ENCODE measurements at places on chromosomes 16 and 17. TPM values are rescaled to one million over a fixed set of nuclear protein-coding genes. Genes with fewer than 3 reads are reported as not detected.

DNA sequence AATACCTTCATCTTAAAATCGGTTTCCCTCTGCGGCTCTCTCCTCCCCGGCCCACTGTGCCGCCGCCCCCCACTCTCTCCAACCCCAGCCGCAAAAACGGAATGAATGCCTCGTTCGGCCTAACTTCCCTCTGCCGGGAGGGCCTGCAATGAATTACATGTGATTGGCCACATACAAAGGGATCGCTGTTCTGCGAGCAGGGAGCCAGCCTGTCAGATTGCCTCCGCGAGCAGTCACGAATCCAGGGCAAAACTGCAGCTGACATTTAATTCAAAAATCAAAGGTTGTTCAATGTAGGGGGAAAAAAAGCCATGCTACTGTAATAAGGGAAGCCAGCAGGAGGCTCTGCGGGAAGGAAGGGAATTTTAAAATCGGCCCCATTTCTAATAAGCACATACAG lies 84.9 kb downstream of the TBC1D16 start:
- DNase-seq: peak; percentile 62

Gene RNF227
- total RNA-seq: 4.0 TPM

DNA sequence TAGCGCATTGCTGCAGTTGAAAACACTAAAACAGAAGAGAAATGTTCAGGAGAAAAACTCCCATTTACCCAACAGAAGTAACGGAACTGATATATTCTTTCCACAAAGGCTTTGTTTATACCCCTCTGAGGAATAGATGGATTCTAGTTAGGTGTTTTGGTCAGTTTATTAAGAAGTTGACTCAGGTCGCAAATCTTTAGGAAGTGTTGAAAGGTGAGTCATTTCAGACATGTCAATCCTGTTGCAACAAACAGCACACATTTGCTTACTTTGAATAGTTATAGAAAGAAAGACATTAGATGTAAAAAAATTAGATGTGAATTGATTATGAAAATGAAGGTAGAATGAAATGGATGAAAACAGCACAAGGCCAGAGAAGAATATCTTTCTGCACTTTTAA lies 941.0 kb downstream of the KCNJ2 start:
- DNase-seq: no peak

GRCh38 chr17:48293319-48294019 lies 136.5 kb downstream of the SKAP1 start:
- DNase-seq: no peak

- DNase-seq: no peak
Measured at GRCh38 chr16:16027728-16028310, 78.4 kb downstream of the ABCC1 start.

Gene PIGQ
- 91.7 TPM for total RNA-seq

Gene KCNH6
- total RNA-seq: not detected

DNA sequence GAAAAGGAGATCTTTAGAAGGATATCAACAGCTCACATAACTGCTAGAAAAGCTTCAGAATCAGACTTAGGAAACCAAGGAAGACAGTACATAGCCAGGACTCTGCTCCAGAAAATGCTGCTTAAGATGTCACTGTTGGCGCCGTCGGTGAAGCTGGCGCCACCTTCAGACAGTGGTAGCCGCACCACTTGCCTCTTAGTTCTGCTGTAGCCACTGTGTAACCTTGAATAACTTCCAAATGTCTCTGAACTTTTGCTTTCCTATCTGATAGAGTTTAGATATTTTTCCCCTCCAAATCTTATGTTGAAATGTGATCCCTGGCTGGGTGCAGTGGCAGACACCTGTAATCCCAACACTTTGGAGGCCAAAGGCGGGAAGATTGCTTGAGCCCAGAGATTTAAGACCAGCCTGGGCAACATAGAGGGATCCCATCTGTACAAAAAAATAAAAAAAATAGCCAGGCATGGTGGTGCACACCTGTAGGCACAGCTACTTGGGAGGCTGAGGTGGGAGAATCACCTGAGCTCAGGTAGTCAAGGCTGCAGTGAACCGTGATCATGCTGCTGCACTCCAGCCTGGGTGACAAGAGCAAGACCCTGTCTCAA lies 6.3 kb upstream of the USP31 start:
- DNase-seq: no peak

Gene TERB1
- total RNA-seq: 0.25 TPM

Gene TBC1D3I
- 0.96 TPM for total RNA-seq

Gene GCGR
- total RNA-seq: not detected

Gene CTRB2
- total RNA-seq: not detected

- peak; percentile 98 for DNase-seq
Measured at GRCh38 chr16:50665128-50665878, 15.8 kb downstream of the SNX20 start.

DNA sequence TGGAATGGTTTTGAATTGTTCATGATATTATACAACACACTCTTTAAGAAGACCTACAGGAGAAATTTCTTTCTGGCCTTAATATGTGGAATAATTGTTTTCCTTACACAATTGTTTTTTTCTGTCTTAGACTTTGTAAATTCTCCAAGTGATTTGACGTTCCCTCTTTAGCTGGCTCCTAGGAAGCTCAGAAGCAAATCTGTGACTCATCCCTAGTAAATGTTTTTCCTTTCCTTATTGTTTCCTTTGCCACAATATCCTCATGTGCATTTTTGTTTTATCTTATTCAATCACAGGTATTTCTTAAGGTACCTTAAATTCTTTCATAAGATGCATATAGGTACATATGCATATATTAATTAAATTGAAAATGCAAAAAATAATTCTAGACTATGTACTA lies 13.5 kb downstream of the KIAA0753 start:
- DNase-seq: no peak

Gene CCDC144A
- total RNA-seq: 1.6 TPM

- peak; percentile 26 for DNase-seq
Measured at GRCh38 chr16:23434380-23434779, 18.6 kb downstream of the COG7 start.

- DNase-seq: no peak
Measured at GRCh38 chr17:55532670-55533069, 21.4 kb upstream of the SMIM36 start.

DNA sequence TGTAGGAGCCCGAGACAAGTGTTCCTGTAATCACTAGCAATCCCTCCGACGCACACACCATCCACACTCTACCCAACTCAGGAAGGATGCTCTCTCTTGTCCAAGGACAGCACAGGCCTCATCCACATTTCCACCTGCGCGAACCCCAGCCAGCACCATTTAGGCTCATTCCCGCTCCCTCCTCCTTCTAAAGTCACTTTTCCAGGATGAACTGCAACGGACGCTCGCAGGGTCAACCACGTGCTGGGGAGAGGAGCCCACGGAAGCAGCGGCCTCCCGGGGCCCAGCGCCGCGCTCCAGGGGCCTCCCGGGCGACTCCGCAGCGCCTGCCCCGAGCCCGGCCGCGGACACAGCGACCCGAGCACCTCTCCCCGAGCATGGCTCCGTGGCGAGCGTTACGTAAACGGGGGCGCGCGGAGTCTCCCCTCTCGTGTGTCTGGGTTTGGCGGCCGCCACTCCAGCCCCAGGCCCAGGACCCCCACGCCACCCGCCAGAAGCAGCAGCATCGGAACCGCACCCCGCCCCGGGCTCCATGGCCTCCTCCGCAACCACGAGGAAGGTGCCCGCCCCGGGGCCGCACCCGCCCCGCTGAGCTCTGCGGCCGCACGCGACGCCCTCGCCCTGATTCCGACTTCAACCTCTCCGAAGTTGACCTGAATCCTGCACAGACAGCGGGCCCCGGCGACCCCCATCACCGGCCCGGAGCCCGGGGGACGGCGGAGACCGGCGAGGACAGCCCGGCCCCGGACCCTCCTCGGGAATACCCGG lies 668 bp downstream of the USP36 start:
- DNase-seq: no peak

- no peak for DNase-seq
Measured at GRCh38 chr17:12599186-12599920, 66.3 kb upstream of the MYOCD start.

DNA sequence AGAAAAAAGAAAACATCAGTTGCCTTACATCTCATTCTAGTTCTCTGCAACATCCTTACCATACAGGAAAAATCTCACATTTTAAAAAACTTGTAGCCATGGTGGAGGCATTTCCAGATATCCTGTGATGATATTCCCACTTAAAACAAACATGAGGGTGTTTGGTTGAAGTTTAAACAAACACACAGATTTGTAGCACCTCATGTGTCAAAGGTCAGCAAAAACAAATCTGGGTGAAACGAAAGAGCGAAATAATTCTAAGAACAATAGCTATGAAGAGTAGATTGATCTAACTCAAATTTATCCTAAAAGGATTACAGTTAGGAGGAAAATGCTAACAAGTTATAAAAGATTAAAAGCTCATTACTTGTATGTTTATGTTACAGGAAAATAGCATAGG lies 83.1 kb upstream of the IRX5 start:
- DNase-seq: no peak

Gene TBC1D26
- 1.9 TPM for total RNA-seq

DNA sequence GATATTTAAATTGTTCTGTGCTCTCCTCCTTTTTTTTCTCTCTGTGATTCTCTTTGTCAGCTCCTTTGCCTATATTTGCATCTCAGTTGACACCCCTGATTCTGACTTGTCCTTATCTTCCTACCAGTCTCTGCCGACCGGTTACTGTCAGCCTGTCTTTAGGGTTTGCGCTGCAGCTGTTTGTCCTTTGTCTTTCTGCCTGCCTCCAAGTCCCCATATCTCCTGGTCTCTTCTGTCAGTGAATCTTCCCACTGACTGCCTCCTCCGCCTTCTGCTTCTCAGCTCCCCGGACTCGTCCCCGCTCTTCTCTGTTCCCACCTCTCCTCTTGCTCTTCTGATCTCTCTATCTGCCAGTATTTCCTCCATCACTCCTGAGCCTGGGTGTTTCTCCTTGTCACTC lies 5.2 kb downstream of the TLCD2 start:
- no peak for DNase-seq

DNA sequence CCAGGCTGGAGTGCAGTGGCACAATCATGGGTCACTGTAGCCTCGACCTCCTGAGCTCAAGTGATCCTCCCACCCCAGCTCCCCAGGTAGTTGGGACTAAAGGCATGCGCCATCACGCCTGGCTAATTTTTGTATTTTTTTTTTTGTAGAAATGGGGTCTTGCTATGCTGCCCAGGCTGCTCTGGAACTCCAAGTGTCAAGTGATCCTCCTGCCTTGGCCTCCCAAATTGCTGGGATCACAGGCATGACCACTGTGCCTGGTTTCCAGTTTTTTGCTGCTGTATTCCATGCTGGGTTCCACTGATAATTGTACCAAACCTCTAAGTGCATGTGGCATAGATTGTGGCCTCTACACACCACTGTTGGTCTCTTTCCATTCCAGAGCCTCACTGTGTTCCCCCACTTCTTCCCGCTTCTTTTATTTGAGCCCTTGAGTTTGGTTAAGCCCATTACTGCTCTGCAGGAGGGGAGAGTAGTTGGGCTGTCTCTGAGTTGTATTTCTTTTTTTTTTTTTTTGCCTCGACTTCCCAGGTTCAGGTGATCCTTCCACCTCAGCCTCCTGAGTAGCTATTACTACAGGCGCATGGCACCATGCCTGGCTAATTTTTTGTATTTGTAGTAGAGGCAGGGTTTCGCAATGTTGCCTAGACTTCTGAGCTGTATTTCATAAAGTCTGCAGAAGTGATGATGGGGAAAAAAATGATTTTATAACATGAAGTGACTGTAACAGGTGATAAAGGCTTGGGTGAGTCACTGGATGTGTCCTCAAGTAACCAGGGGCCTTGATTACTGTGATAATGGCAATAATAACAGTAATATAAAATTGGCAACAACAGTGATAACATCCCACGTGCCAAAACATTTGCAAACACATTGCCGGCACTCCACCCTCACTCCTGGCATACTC lies 30.0 kb downstream of the EEF2K start:
- DNase-seq: no peak

DNA sequence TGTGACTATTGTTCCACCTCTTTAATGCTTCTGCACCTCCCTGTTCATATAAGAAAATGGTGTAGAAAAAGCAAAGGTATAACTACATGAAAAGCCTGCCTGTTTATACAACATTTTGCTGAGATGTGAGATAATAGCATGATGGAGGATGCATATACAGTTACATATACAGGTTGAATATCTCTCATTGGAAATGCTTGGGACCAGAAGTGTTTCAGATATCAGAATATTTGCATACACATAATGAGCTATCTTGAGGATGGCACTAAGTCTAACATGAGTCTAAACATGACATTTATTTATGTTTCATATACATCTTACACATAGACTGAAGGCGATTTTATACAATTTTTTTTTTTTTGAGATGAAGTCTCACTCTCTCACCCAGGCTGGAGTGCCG lies 5.7 kb upstream of the WSB1 start:
- no peak for DNase-seq

DNA sequence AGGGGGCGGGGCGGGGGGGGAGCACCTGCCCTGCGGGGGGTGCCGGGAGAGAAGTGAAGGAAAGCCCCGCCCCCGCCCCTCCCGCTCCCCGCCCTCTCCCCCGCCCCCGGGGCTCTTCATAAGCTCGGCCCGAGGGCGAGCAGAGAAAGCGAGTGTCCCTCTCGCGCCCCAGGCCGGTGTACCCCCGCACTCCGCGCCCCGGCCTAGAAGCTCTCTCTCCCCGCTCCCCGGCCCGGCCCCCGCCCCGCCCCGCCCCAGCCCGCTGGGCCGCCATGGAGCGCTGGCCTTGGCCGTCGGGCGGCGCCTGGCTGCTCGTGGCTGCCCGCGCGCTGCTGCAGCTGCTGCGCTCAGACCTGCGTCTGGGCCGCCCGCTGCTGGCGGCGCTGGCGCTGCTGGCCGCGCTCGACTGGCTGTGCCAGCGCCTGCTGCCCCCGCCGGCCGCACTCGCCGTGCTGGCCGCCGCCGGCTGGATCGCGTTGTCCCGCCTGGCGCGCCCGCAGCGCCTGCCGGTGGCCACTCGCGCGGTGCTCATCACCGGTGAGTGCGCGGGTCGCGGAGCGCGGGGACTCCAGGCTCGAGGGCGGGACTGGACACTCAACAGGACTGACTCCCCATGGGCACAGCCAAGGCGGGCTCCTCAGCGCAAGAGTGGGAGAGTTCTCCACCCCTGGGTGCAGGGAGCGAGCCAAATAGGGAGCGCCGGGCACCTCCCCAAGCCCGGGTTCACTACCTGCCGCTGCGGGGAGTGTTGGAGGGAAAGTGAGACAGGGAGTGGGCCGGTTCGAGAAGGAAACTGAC lies at the start of gene HSD11B2:
TSS of gene HSD11B2 (plus strand) at position 145 of the 798 bp plus-strand sequence. CDS start at position 273, 128 bp downstream.
- peak; percentile 41 for DNase-seq

- no peak for DNase-seq
Measured at GRCh38 chr16:49932434-49932833, 76.5 kb upstream of the ZNF423 start.

DNA sequence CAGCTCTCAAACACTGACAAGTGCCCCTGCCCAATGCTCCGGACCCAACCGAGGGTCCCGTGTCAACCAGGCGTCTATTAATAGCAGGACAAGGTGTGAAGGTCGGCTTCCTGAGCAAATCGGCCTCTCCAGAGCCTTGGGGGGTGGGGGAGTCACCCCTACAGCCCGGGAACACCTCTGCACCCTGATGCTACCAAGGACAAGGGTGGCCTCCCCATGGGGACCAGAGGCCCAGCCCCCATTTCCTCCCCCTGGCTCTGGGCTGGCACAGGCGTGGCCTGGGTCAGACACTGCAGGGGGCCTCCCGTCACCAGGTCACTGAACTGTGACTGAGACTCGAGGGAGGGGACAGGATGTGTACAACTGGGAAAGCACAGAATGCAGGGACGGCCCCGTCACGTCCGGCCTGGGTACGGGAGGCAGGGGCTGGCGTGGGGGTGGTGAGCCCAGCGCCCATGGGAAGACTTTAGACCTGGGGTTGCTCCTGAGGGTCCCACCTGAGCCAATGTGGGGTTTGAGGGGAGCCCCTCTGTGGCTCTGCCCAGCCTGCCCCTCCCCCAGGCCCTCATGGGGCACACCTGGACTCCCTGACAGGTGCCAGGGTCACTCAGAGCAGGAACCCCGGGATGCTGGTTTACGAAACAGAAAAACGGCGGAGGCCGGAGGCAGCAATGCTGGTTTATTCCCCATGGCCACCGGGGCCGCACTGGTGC lies 579 bp upstream of the CYBA start:
- DNase-seq: no peak
